ENCODE measurements at places on chromosomes 12 and 14.

DNA sequence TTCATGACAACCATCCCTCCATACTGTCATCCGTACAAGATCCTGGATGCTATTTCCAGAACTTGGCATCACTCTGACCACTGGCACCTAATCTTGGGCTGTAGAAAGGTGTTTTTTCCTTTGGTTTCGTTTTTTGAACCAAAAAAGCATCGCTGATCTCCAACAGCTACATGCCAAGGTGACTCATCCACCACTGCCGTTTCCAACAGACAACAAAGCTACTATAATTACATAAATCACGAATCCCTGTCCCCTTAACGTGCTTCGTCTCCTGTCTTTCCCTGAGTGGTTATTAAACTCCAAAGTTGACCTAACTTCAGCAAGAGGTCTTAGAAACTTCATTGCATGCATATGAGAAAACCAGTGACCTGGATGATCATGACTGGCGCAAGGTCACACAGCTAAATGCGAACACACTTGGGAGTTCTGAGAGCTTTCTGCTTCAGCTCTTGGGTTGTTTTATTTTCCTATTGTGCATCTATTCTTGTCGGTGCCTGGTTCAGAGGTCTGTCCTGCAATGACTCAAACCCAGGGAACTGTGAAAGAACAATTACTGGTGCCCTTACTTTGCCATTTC is 99.9 kb downstream of the PPM1H start:
- no peak for DNase-seq

DNA sequence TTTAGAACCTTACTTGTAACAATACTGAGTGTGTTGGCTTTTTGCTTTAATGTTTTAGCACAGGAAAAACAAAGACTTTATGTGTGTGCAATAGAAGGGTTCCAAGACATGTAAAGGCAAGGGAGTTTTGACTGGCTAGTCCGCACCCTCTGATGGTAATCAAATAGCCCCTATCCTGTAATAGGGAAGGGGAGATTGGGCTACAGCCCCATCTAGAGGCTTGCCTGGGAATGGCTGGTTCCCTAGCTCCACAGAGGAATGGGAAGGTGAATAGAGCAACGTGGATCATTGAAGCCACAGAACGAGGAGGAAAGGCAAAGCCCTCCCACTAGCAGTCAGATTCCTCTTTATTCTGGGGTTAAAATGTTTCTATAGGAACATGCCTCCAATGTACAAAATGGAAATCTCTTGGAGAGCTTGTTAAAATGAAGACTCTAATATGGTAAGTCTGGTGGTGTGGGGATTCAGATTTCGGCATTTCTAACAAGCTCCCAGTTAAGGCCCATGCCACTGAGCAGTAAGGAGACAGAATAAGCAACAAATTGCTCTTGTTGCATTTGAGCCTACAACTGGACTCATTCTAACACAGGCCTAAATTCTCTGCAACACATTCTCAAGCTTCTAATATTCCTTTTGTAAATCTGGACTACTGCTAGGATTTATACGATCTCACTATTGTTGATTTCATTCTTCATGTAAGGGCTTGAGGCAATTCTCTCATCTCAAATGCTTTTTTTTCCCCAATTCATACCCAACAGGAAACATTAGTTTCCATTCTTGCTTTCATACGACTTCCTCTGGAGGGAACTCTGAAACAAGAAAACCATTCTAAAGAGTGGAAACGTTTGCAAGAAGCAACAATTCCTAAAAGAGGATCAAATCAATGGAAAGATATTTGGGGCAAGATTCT is 57.1 kb downstream of the NIN start:
- DNase-seq: no peak

DNA sequence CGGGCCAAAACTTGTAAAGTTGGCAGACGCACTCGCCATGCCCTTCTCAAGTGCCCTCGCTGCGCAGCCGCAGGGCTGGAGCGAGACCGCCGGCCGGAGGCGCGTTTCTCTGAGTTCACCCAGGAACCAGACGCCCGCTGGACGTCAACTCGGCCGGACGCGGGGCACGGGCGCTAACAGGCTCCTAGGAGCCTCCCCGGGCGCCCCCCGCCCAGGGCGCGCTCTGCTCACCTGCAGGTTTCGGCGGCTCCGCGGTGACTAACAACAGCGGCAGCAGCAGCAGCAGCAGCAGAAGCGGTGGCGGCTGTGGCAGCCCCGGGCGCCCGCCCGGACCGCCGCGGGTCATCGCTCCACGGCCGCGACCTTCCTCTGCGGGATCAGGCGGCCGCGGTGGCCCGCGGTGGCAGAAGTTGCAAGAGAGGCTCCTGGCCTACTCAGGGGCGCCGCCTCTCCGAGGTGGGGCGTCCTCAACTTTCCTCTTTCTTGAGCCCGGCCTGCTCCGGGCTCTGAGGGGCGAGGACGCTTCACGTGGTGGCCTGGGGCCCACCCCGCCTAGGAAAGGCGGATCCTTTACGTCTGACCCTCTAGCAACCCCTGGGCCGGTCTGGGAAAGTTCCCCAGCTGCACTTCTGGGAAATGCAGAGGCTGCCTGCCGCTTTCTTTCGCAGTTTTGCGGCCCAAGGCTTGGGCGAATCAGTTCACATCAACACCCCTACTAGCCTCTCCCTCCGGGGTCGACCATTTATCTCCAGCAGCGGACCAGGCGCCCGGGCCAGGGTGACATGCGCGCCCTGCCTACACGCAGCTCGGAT is at the start of gene PLBD1:
PLBD1 (minus strand) TSS at position 533 of the 812 bp plus-strand sequence; CDS start at position 346, 187 bp downstream.
- DNase-seq: no peak

- DNase-seq: no peak
Measured at GRCh38 chr12:105622220-105622619, 291.7 kb downstream of the C12orf75 start.

- DNase-seq: no peak
Measured at GRCh38 chr12:101485021-101485420, 9.9 kb downstream of the SPIC start.

DNA sequence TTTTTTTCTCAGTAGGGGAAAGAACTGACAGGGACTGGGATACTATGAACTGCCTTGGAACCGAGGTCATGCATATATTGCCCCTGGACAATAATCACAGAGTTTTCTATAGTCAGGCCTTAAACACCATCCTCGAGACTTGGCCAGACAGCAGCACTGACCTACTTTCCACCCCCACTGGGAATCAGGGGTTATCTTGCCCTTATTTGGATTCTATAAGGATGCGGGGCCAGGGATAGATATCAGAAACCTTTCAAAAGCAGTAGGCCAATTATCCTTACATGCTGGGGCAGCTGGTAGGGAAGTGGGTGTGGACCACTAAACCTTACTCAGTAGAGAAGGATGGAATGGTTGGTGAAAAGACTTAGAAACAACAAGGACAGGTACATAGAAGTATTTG is 2.0 kb downstream of the ZNF219 start:
- no peak for DNase-seq

GRCh38 chr14:86779416-86779815 is 1213.6 kb downstream of the GALC start:
- DNase-seq: no peak

DNA sequence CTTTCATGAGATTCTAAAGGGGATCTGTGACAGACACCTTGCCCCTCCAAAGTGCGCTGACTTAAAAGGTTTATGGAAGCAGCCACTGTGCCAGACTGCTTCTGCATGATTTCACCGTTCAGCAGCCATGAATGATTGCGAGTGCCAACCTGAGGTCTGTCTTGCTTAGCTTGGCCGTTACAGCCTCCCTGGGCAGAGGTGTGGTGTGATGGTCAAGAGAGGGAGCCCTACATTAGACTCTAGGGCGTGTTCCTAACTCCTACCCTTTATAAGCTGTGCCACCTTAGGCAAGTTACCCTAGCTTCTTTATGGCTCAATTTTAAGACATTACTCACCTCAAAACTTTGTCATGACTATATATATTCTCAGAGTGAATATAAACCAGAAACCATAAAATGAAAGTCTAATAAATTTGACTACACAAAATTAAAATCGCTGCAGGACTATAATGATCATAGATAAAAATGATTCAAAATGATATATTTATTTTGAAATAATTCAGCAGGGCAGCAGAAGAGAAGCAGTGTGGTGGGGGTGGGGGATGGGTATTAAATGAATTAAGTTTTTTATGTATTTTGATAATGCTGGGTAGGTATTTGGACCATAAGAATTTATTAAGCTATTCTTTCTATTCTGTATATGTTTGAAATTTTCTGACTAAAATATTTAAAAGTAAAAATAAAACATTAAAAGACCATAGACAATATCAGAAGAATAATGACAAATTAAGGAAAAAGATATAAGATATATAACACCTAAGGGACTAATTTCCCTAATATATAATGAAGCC is 47.7 kb upstream of the MBIP start:
- DNase-seq: no peak

GRCh38 chr12:79317179-79317847 is 373.5 kb downstream of the PAWR start:
- DNase-seq: no peak

DNA sequence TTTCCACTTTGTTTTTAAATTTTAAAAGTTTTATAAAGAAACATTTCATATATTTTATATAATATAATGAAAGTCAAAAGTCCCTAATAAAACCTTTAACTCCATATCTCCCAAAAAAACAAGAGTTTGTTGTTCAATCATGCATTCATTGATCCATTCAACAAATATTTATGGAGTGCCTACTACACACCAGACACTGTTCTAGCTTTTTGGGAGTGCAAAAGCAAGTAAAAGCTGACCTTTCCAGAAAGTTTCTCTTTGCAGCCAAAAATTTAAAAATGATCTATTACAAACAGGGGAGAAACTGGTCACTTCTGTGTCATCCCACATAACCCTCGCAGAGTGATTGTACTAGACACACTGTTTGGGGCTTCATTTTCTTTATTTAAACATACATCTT is 740.0 kb upstream of the TBX3 start:
- no peak for DNase-seq

GRCh38 chr14:69980457-69981425 is 101.5 kb downstream of the SMOC1 start:
- DNase-seq: no peak

Data from smooth muscle cell of the brain vasculature (primary cell).